ENCODE measurements at places on chromosomes 7 and 10.
A peak's percentile ranks its signal among the peaks of the same experiment; 100 is the strongest.

- peaks cover 45% of the 10 kb centered on the region for H3K4me1 ChIP-seq
- no peak overlapping the region for H3K4me3 ChIP-seq
- no peak for DNase-seq
- peak overlapping the region; percentile 41 for H3K27ac ChIP-seq
These were observed 81.2 kb upstream of the PPIF start for GRCh38 chr10:79266084-79266483.

GRCh38 chr10:126433351-126433750 lies 45.1 kb upstream of the ADAM12 start:
- no peak overlapping the region for H3K4me3 ChIP-seq
- H3K36me3 ChIP-seq: no peaks in the 10 kb centered on the region
- DNase-seq: no peak

DNA sequence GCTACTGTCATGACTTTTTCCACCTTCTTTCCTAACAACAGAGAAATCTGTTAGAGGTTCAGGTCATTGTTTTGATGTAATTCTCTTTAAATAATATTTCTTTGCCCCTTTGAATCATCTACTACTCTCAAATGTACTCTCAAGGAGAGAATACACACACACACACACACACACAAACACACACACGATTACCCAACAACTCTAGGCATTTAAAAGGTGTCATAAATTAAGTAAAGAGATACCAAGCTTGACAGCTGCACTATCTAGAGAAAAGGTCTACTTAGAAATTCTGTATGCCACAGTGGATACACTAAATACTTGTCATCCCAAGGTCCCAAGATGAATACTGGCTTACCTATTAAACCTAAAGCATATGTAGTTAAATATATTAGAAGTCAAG lies 4.8 kb downstream of the PANK1 start:
- H3K27ac ChIP-seq: peak overlapping the region; percentile 96
- DNase-seq: no peak
- H3K27me3 ChIP-seq: no peaks in the 10 kb centered on the region
- peaks cover 32% of the 10 kb centered on the region for H3K4me1 ChIP-seq

DNA sequence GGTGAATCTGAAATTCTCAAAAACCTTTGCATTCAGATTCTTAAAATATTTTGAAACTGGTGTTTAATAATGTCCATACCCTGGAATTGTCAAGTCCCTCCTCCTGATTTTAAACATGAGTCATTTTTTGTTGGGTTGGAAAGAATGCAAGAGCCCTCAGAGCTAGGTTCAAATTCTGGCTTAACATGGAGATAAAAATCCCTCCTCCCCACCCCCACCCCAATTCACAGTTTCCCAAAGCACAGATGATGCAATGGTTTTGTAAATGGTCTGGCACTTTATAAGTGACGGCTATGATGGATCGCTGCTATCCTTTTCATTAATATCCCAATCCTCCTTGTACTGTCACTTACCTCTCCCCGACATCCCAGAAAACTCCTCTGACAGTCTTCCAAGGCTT lies 332.8 kb downstream of the PLXNA4 start:
- no peak overlapping the region for H3K4me3 ChIP-seq
- no peaks in the 10 kb centered on the region for H3K4me1 ChIP-seq
- no peaks in the 10 kb centered on the region for H3K36me3 ChIP-seq

DNA sequence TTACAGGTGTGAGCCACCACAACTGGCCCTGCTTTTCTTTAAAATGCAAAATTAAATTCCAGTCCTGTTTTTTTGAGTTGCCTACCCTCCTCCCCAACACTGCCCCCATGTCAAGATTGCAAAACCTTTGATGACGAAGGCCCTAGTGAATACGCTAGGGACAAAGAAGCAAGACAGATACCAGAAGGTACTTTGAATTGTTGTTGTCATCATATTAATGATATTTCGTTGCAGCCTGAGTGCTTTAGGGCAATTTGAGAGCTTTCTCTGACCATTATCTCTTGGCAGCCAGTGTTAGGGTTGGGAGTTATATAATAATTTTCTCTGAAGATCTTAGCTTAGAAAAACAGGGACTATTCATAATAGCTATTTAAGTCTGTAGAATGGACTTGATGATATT lies 7.1 kb downstream of the CCSER2 start:
- H3K4me1 ChIP-seq: peaks cover 49% of the 10 kb centered on the region
- H3K4me3 ChIP-seq: no peak overlapping the region
- no peaks in the 10 kb centered on the region for H3K27me3 ChIP-seq
- no peak for DNase-seq

- no peak overlapping the region for H3K27ac ChIP-seq
- no peaks in the 10 kb centered on the region for H3K27me3 ChIP-seq
These were observed 23.1 kb upstream of the PIK3CG start for GRCh38 chr7:106841896-106842390.

DNA sequence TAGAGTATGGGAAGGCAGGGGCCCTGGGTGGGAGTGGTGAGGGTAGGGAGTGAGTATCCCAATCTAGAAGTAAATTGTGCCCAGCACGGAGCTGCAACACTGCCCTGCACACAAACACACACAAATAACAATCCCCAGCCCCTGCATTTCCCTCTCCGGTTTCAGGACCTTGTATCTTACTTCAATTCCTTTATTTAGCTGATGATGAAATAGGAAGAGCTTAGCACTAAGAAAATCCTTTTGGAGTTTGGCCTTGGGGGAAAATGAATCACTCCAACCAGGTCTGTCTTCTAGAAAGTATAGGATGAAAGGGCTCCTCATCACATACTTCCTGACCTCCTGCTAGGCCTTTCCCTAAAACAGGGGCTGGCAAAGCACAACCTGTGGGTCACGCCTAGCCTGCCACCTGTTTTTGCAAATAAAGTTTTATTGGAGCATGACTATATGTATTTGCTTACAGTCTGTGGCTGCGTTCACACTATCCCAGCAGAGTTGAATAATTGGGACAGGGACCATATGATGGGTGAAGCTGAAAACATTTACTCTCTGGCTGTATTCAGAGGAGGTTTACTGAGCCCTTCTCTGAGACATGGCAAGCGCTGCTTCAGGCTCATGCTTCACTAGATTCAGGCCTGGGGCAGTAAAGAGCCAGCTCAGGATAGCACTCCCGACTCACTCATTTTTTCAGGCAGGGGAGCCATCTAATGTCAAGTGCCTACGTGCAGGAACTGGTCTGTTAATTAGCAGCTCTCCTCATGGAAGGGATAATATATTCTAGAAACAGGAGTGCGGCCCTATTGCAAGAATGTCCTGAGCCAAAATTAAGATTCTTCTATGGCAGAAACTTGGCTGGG lies 111.0 kb downstream of the EGFR start:
- H3K27me3 ChIP-seq: no peaks in the 10 kb centered on the region
- no peak overlapping the region for H3K4me3 ChIP-seq
- peaks cover 95% of the 10 kb centered on the region for H3K4me1 ChIP-seq
- H3K27ac ChIP-seq: peak overlapping the region; percentile 84

DNA sequence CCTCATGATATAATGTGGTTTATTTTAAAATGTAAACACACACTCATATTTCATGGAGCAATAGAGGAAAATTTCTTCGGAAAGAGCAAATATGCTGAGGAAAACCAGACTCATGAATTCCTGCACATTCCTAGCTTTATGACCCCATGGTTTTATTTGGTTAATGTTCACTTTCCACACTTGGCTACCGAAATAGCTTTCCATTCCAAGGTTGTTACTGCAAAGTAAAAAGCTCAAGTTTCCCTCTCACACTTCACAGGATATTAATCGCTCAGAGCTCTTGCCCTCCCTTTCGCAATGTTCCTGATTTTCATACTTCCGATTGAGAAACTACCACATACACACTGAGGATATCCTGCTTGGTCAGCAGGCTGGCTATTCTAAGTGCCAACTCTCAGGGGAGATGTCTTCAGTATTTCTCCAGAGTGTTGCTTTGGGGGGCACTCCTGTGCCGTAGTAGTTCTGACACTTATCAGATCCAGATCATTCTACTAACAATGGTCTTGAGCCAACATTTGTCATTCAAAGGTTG lies 77.5 kb upstream of the STEAP1B start:
- H3K4me3 ChIP-seq: no peak overlapping the region
- DNase-seq: peak; percentile 59
- peak overlapping the region; percentile 60 for H3K27ac ChIP-seq
- H3K4me1 ChIP-seq: peaks cover 15% of the 10 kb centered on the region

DNA sequence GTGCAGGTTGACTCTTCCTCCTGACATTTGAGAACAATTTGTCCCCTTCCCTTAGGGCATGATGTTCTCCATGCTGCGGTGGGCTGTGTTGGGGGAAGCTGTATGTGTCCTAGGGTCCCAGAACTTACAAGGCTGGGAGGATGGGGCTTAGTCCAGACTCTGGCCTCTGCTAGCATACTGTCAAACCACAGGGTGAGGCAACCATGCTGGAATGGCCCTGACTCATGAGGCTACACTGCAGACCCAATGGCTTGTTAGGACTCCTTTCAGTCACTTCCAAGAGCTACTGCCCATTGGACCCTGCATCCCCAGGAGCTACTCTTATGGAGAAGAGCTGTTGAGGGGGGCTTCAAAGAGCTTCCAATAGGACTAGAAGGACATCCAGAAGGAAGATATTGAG lies 20.1 kb upstream of the FAM170B start:
- H3K36me3 ChIP-seq: no peaks in the 10 kb centered on the region
- no peak for DNase-seq
- no peaks in the 10 kb centered on the region for H3K27me3 ChIP-seq
- no peaks in the 10 kb centered on the region for H3K4me1 ChIP-seq

DNA sequence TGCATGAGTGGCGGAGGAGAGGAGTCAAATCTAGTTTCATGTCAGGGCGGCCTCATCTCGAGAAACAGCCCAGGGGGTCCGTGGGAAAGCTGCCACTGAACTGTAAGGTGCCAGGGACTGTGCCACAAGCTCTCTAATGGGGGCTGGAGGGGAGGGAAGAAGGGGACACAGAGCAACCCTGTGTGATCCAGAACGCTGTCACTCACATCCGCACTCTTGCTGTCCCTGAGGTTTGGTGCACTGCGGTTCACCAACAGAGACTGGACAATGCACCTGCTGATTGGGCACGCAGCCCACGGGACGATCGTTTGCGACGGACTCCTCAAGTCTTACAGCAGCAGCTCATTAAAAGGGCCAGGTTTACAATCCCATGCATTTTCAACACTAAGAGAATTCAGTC lies 47.7 kb downstream of the AMZ1 start:
- no peaks in the 10 kb centered on the region for H3K36me3 ChIP-seq
- no peak for DNase-seq
- H3K4me3 ChIP-seq: no peak overlapping the region

- H3K4me3 ChIP-seq: no peak overlapping the region
- H3K27ac ChIP-seq: no peak overlapping the region
- no peak for DNase-seq
- no peaks in the 10 kb centered on the region for H3K27me3 ChIP-seq
- no peaks in the 10 kb centered on the region for H3K36me3 ChIP-seq
These were observed 79.8 kb upstream of the PDE1C start for GRCh38 chr7:32150039-32150438.

DNA sequence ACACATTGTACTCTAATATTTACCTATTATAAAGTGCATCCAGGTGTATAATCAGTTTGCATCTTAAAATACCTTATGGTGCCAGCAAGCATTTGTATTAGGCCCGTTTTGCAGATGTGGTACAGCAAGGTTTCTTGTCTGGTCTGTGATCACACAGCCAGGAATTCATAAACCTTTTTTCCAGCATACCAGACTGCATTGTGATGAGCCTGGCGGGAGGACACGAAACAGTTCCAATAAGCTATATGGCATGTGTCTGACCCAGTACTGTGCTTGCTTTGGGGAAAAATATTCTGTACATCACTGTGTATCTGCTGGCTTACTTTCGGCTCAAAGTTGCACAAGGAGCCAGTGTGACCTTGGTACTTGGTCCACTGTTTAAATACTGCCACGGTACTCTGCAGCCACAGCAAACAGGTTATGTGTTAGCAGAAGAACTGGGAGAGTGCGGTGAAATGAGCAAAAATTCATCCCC lies 36.3 kb downstream of the CHN2 start:
- no peaks in the 10 kb centered on the region for H3K27me3 ChIP-seq
- no peaks in the 10 kb centered on the region for H3K36me3 ChIP-seq

Data from gastrocnemius medialis (tissue), 4 donors.